Kidney (tissue), 22 donors: ENCODE measurements at places on chromosomes 6 and 20. TPM values are rescaled to one million over a fixed set of nuclear protein-coding genes. Genes with fewer than 3 reads are reported as not detected.

DNA sequence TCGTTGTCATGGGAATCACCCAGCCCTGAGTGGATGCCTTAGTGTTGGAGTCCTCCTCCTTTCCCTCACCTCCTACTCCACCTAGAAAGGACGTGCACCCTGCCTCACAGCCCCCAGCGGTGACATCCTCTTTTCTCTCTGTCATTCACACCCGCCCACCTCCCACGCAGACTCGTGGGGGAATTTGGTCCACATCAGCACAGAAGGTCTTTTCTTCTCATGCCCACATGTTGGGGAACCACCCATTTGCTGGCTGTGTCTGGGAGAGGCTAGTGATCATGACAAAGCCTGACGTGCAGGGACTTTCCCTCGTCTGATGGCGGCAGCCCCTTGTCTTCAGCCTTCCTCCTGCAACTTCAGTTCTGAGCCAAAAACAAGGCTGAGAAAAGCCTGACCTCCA, 96.0 kb upstream of the CNKSR3 start:
- no peak for DNase-seq
- H3K36me3 ChIP-seq = no peaks in the 10 kb centered on the region
- H3K27me3 ChIP-seq = no peaks in the 10 kb centered on the region
- no peaks in the 10 kb centered on the region for H3K4me1 ChIP-seq

DNA sequence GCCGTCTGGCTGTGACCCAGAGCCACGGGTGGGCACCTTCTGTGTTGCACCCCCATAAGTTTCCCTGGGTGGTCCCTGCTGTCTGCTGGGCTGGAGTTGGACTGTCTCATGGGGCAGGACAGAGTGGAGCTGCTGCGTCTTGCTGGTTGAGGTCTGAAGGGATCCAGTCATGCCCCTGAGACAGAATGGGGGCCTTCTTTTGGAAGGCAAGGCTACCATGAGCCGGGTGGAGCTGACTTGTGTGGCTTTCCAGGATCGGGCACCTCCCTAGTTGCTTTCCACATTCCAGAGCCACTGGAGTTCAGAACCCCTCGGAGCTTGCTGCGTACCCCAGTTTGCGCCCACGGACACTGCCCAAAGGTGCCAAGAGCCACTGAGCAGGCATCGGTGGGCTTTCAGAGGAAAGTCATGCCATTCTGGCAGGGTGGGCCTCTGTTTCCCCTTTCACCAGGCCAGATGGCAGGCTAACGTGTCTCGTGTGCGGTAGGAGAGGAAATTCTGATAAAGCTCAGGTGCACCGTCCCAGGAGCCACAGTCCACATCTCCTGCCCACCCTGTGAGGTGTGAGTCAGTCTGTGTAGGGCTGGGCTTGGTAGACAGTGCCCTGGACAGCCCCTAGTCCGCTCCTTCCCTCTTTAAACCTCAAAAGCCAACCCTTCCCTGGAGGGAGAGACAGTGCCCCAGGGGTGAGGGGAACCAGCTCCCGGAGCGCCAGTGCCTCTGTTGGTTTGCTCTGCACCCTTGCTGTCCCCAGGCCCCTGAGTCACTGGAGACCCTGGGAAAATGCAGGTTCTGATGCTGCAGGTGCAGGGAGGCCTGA, 125.3 kb downstream of the SYCP2 start:
- no peak overlapping the region for H3K27ac ChIP-seq
- no peak for DNase-seq
- no peaks in the 10 kb centered on the region for H3K4me1 ChIP-seq
- H3K4me3 ChIP-seq = no peak overlapping the region
- no peaks in the 10 kb centered on the region for H3K27me3 ChIP-seq
- no peaks in the 10 kb centered on the region for H3K36me3 ChIP-seq

- no peaks in the 10 kb centered on the region for H3K36me3 ChIP-seq
- no peaks in the 10 kb centered on the region for H3K4me1 ChIP-seq
- H3K27ac ChIP-seq = peak overlapping the region; percentile 41
- no peak for DNase-seq
- H3K4me3 ChIP-seq = no peak overlapping the region
- H3K27me3 ChIP-seq = no peaks in the 10 kb centered on the region
Observed at GRCh38 chr6:151379933-151380847, 11.2 kb downstream of the ZBTB2 start.

DNA sequence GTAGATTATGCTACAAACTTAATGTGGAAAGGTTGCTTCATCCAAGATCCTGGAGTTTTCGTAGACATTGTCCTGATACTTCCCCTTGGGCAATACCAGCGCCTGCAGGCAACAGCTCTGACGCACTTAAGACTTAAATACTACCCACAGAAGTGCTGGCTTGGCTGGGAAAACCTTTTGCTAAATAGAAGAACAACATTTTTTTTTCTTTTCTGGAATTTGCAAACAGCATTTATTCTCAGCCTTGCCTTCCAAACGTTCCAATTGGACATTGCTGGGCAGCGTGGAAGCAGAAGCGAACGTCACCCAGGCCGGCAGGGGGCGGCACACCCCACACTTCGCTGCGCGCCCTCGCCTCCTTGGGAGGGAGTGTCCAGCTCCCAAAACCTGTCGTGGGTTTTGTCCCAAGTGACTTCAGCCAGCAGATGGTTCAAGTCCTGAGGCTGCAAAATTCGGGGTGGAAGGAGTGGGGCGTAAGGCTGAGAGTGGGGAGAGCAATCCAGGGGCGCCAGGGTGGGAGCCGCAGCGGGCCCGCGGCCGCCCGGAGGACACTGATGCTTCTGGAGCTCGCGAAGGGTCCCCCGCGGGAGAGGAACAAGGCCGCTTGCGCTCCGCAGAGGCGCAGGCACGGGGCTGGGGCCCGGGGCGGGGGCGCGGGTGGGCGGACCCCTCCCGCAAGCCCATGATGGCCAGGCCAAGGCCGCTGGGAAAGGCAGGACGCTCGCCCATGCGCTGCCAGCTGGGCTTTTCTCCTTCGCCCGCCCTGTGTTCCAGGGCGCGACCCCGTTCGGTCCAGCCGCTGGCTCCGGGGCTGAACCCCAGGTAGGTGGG, 60.8 kb upstream of the MAP3K4 start:
- H3K27ac ChIP-seq = no peak overlapping the region
- H3K36me3 ChIP-seq = no peaks in the 10 kb centered on the region
- H3K4me1 ChIP-seq = no peaks in the 10 kb centered on the region

DNA sequence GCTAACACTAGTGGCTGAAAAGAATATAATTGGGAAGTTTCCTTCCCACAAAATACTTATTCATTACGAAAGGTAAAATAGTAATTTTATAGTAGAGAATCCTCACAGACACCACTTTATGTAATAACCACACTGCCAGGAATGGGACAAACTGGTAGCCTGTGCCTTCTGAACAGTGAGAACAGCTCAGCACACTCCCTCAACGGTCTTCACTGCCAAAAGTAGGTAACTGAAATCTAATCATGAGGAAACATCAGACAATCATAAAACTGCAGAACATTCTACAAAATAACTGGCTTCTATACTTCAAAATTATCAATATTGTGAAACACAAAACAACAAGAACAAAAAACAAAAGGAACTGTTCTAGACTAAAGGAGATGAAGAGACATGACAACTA, 44.1 kb downstream of the NUP153 start:
- no peak overlapping the region for H3K27ac ChIP-seq
- peaks cover 3% of the 10 kb centered on the region for H3K36me3 ChIP-seq
- H3K27me3 ChIP-seq = no peaks in the 10 kb centered on the region

DNA sequence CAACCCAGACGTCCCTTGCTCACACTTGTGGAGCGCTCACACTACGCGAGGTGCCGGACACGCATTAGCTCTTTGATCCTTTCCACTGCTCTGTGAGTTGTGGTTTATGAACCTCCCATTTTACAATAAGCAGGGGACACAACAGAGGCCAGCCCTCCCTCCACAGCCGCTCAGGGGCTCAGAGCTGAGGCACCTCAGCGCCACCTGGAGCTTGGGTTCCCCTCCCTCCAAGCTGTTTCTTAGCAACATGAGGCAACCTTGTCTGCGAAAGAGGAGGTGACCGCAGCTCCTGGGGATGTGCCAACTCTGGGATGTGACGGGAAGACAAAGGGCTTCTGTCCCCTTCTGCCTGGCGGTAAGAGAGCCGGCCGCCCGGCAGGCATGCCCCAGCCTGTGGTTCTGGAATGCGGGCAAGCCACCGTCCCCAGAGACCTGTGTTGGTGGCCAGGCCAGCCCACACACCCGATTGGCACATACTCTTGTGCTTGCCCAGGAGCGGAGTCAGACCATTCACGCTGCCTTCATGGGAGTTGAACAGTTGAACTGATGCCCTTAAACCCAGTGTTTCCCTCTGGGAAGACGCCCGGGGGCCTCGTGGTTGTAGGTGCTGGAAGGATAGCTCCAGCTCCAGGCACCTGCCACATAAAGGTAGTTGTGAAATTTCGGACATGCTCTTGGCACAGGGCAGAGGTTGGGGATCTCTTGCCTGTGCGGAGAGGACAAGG, 44.5 kb downstream of the RBM38 start:
- no peak overlapping the region for H3K4me3 ChIP-seq
- no peaks in the 10 kb centered on the region for H3K36me3 ChIP-seq
- H3K27ac ChIP-seq = no peak overlapping the region
- DNase-seq = peak; percentile 71
- H3K27me3 ChIP-seq = no peaks in the 10 kb centered on the region

DNA sequence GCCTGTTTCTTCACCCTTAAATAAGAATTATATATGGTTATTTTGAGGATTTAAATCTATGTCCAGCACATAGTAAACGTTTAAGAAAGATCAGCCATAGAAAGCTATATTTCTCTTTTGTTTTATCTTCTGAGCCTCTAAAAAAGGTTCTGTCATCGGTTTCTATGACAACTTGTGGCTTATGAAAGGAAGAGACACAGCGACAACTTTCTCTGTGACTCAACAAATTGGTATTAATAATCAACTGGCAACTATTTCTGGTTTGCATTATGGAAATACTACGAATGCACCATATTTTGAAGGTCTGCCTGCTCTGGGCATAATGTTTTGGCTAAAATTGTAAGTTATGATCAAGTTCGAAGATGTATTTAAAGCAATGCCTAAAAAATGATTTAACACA, 751.0 kb downstream of the CD109 start:
- no peak overlapping the region for H3K4me3 ChIP-seq
- no peak for DNase-seq
- no peaks in the 10 kb centered on the region for H3K4me1 ChIP-seq
- H3K27ac ChIP-seq = no peak overlapping the region
- no peaks in the 10 kb centered on the region for H3K27me3 ChIP-seq

DNA sequence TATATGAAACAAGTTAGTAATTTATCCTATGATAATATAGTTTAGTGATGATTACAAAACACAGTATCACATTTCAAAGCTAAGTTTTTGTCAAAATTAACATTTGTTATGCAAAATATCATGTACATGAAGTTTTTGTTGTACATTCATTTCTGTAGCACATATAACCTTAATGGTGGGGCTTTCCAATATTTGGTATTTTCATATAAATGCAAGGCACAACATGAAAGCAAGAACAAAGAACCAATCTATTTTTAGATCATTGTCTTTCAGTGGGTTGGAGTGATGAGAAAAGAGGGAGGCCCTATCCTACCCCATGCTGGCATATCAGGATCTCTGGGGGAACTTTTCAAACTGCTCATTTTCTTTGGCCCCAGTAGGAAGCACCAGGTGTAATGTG, 53.4 kb downstream of the FAM83B start:
- no peaks in the 10 kb centered on the region for H3K36me3 ChIP-seq
- DNase-seq = no peak
- no peaks in the 10 kb centered on the region for H3K4me1 ChIP-seq
- no peak overlapping the region for H3K27ac ChIP-seq

DNA sequence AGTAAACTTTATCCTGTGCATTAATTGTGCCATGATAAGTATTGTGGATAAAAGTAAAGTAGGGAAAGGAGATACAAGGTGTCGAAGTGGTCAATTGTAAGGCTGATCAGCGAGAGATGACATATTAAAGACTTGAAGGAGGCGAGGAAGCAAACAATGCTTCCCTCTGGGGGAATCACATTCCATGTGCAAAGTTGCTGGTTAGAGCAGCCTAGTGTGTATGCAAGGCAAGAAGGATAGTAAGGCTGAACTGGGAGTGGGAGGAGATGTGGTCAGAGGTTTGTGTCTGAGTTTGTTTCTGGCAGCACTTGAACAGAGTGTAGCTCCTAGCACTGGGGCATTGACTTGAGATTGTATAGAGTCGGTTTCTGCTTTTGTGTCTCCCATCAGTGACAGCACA, 122.9 kb downstream of the SLC35F1 start:
- DNase-seq = no peak
- no peak overlapping the region for H3K27ac ChIP-seq
- no peaks in the 10 kb centered on the region for H3K36me3 ChIP-seq
- no peaks in the 10 kb centered on the region for H3K4me1 ChIP-seq
- no peak overlapping the region for H3K4me3 ChIP-seq
- H3K27me3 ChIP-seq = no peaks in the 10 kb centered on the region

DNA sequence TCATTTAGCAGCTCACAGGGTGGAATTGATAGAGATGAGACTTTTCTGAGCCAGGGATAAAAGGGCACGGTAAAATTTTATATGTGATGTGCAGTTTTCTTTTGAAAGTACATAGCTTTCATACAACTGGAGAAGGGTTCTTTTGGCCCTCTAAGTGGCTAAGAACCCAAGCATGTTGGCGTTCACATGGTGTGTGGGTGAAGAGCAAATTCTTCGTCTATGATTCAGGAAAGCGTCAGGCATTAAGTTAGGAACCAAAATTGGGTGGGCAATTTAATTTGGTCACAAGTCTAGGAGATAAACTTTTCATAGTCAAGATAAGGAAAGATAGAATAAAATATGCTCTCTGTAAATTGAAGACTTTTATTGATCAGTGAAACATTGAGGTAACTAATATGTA, 153.9 kb downstream of the UTRN start:
- no peak overlapping the region for H3K4me3 ChIP-seq
- no peak overlapping the region for H3K27ac ChIP-seq
- no peaks in the 10 kb centered on the region for H3K4me1 ChIP-seq
- H3K27me3 ChIP-seq = no peaks in the 10 kb centered on the region
- peaks cover 11% of the 10 kb centered on the region for H3K36me3 ChIP-seq

DNA sequence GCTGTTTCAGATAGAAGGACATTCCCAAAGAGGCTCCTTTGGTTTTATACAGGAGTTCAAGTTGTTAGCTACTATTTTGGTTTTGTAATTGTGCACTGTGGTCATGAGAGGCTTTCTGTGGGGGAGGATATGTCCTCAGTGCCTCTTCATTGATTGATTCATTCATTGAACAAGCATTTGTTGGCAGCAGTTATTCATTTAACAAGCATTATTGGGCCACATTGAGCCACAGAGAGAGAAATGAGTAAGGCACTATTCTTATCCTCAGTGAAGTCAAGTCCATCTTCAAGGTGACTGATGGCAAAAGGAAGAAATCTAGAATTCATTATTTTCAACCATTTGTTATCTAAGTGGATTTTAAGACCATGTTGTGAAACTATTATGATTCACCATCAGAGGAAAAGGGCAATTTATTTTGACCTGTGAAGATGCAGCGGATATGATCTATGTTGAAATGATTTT, 697.2 kb upstream of the CITED2 start:
- no peaks in the 10 kb centered on the region for H3K27me3 ChIP-seq
- DNase-seq = no peak
- H3K4me3 ChIP-seq = no peak overlapping the region
- peak overlapping the region; percentile 80 for H3K27ac ChIP-seq
- H3K4me1 ChIP-seq = peaks cover 13% of the 10 kb centered on the region
- no peaks in the 10 kb centered on the region for H3K36me3 ChIP-seq

The BPIFB2 gene
- polyA plus RNA-seq = not detected

The PPP1R3G gene
- polyA plus RNA-seq = 0.49 TPM

The SIRPD gene
- not detected for polyA plus RNA-seq
